ENCODE measurements at places on chromosomes 5 and 9. TPM values are rescaled to one million over a fixed set of nuclear protein-coding genes. Genes with fewer than 3 reads are reported as not detected.
A peak's percentile ranks its signal among the peaks of the same experiment; 100 is the strongest.

DNA sequence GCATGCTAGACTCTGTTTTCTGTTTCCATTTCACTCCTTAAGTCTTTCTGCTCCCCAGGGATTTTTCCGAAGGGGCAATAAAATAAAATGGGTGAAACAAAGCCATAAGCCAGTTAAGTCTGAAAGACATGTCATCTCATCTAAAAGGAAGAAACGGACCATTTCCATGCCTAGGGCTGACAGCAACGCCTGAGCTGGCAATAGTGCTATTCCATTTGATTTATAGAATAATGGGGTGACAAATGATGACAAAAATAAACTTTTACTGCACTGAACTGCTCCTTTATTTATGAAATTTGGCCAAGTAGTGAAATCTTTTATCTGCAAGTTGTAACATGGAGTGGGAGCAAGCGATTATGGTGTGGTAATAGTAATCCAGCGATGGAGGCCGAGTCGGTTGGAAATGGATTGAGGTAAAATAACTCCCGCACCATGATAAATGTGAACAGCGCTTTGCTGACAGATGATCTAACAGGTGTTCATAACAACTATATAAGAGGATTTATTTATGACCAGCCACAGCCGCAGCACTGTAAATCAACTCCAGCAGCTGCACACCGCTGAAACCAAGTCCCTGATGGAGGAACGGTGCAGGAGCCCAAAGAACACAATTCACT is 219.8 kb upstream of the TBCA start:
- DNase-seq = no peak

- no peak for DNase-seq
These were observed 28.3 kb downstream of the BARHL1 start for GRCh38 chr9:132610661-132611060.

DNA sequence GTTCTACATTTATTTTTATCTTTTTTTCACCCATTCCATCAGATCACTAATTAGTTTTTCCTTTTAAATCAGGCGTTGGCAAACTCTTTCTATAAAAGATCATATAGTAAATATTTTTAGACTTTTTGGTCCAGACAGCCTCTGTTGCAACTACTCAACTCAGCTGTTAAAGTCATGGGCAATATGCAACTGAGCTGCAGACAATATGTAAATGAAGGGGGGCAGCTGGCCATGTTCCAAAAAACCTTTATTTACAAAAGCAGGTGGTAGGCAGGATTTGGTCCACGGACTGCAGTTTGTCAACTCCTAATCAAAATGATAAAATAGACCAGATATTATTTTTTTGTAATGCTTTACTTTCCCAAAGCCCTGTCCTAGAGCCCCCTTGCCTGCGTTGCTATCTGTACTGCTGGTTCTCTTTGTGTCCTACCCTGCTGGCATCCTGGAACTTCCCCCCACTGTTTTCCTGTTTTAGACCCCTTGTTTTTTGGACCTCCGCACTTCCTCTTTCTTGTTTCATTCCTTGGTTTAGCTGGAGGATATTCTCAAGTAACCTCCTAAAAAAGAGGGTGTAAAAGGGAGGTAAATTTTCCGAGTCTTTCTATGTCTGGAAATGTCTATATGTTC is 24.7 kb upstream of the TNFSF8 start:
- DNase-seq = no peak

DNA sequence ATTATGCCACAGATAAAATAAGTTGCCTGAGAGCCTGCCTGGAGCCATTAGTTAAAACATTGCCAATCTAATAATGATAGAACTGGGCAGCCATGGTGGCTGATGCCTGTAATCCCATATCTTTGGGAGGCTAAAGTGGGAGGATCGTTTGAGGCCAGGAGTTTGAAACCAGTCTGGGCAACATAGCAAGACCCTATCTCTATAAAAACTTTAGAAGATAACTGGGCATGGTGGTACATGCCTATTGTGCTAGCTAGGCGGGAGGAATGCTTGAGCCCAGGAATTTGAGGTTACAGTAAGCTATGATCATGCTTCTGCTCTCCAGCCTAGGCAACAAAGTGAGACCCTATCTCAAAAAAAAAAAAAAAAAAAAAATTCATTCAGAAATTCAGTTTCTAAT is 52.6 kb downstream of the RAI14 start:
- DNase-seq = no peak

DNA sequence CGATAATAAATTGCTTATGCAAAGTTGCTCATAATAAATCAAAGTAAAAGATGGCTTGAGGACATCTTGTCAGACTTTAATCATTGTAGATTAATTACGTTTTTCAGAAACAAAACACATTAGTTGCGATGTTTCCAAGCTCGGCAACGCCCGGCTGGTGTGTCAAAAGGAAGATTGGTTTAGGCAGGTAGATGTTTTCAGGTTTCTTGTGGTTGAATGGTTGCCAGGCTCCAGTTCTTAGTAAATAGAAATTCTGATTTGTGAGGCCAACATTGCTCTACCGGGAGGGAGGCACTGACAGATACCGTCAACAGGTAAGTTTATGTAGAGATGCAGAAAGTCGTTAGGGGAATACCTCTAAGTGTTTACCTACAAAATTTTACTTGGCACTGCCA is 280.3 kb downstream of the NPR3 start:
- no peak for DNase-seq

DNA sequence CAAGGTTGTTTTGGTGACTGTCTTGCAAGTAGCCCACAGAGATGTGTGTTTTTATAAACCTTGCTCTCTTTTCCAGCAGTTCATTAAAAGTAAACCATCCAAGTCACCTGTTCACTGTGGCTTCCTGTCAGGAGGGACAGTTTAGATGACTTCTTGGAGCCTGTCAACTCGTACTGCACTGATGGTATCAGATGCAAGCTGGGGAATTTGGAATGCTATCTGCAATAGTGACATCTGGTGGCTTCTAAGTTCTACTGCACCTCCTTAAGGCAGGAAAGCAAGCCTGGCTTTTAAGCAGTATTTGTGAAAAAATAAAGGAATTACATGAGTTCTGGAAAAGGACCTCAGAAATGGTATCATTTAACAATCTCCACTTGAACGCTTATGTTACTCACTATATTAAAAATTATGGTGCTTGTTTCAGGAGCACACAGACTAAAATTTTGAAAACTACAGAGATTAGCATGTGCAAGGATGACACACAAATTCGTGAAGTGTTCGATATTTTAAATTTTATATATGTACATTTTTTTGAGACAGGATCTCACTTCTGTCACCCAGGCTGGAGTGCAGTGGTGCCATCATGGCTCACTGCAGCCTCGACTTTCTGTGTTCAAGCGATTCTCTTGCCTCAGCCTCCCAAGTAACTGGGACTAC is 164.0 kb downstream of the TTC39B start:
- no peak for DNase-seq

- DNase-seq = no peak
These were observed 141.4 kb downstream of the KIF4B start for GRCh38 chr5:155154973-155155372.

Gene HMGCS1
- 119 TPM for total RNA-seq

Gene ACTBL2
- total RNA-seq = not detected

DNA sequence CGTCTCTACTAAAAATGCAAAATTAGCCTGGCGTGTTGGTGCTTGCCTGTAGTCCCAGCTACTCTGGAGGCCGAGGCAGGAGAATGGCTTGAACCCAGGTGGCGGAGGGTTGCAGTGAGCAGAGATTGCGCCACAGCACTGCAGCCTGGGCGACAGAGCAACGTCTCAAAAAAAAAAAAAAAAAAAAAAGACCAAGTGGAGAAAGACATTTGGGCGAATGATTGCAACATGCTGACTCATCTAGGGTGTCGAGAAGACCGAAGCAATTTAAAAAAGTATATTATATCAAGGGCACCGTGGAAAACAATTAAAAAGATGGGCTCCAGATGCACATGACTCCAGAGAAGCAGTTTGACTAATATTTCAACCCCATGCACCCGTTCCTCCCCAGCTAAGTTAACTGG is 9.2 kb downstream of the KLF4 start:
- peak; percentile 53 for DNase-seq

- no peak for DNase-seq
These were observed 674.0 kb downstream of the DMRTA1 start for GRCh38 chr9:23120630-23121029.

Gene PRLR
- 3.2 TPM for total RNA-seq

- no peak for DNase-seq
These were observed 130.6 kb upstream of the EPB41L4A start for GRCh38 chr5:112549605-112550166.

GRCh38 chr5:155017610-155018009 is 4.1 kb downstream of the KIF4B start:
- DNase-seq = no peak

Gene C7
- total RNA-seq = 237 TPM

DNA sequence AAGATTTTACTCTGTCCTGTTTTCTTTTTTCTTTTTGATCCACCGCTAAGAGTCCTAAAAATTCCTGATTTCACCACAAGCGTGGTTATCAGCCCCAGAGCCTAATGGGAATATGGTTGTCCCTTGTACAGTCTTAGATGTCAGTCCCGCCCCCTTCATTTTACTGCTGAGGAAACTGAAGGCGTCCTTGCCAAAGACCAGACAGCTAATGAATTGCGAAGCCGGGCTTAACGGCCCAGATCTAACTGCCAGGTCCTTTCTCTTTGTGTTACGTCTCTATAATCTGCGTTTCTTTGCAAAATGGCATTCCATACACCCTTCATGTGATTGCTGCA is 497 bp downstream of the NSA2 start:
- no peak for DNase-seq

GRCh38 chr5:95856501-95856981 is 34.0 kb upstream of the GLRX start:
- DNase-seq = no peak

Gene FBXL7
- 8.0 TPM for total RNA-seq

Gene COL23A1
- total RNA-seq = 1.2 TPM

DNA sequence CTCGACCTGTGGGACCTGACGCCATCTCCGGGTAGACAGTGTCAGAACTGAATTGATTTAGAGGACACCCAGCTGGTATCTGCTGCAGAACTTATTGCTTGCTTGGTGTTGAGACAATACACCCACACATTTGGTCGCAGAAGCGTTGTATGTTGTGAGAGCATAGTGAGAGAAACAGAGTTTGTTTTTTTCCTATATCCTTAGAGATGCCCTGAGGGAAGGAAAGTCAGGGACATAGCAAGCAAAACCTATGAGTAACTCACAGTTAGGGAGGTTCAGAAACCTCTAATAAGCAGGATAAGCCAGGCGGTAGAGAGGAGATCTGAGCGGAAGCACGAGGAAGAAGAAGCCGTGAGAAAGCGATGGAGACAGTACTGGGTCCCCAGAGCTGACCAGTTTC is 59.8 kb downstream of the PTCD2 start:
- no peak for DNase-seq

DNA sequence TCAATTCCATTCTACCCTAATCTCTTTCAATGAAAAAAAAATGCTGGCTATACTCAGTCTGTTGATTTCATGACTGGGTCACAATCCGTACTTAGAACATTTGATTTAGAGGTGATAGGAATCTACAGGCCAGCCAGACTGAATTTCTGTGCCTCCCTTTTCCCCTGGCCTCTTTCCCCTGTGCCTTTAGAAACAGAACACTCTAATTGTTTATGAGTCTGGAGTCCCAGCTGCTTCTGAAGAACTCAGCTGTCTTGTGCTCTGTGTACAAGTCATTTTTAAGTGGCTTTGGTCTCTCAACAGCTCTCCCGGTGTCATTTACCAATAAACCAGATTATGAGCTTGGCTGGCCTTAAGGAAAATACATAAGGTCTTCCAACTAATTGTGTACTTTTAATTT is 94.1 kb upstream of the ITGA2 start:
- no peak for DNase-seq

- DNase-seq = no peak
These were observed 223.2 kb downstream of the ASTN2 start for GRCh38 chr9:117191504-117192261.

- DNase-seq = no peak
These were observed 52.1 kb downstream of the EPB41L4A start for GRCh38 chr5:112366987-112367386.

GRCh38 chr5:178204935-178205748 is 809 bp downstream of the HNRNPAB start:
- DNase-seq = peak; percentile 88

Gene PCDHGA3
- total RNA-seq = 1.8 TPM

GRCh38 chr5:18799482-18800128 is 1165.3 kb downstream of the TAF11L14 start:
- no peak for DNase-seq

DNA sequence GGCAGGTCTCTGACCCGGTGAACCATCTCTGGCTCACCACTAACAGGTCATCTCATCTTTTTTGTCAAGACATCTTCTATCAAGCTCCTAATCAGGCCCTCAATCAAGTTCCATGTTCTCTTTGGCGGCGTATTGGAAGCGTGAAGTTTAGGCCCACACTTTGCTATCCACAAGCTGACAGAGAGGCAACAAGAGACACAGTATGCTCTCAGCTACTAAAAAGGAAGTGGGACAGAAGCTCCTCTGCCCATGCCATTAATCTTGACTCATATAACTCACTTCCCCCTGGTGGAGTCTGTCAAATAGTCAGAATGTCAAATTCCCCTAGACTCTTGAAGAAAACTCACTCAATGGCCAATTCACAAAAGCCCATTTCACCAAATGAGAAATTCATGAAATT is 77.6 kb upstream of the TMC1 start:
- DNase-seq = no peak

GRCh38 chr9:83284746-83285145 is 221.8 kb upstream of the RASEF start:
- DNase-seq = no peak

DNA sequence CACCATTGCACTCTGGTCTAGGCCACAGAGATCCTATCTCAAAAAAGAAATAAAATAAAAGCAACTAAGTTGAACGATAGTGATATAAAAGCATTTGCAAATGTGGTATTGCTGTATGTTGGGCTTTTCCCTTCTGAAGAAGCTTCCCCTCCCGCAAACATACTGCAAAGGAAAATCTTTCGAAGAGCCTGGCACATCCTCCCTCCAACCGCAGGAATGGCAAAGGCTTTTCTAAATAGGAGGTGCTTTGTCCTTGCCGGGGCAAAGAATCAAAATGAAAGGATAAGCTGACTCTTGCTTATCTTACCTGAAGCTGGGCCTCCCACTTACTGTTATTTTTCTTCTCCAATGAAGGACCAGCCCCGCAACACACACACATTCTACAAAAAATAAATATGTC is 45.8 kb downstream of the SERINC5 start:
- DNase-seq = no peak

Gene FBP1
- total RNA-seq = 527 TPM

GRCh38 chr5:88081877-88082276 is 186.8 kb downstream of the TMEM161B start:
- DNase-seq = no peak
